ENCODE measurements at places on chromosomes 7 and 10.

- DNase-seq = no peak
Observed at GRCh38 chr7:129356176-129356575, 78.1 kb upstream of the STRIP2 start.

DNA sequence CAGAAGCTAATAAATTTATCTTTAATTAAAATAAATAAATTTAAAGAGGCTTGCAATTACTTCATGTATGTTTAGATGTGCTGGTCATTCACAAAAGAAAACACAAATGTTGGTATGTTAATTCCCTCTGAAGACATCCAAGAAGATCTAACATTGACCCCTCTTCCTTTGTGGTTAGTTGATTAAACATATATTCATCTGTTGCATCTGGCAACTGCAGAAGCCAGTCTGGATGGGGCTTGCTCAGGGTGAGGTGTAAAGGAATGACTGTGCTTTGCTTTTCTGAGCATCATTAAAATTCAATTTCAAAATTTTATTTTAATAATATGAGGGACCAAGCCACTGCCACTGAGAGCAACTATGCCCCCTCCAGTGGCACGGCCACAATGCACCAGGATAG is 36.4 kb upstream of the FERD3L start:
- DNase-seq = no peak

GRCh38 chr7:142797391-142798377 is 26.9 kb downstream of the PRSS2 start:
- DNase-seq = no peak

DNA sequence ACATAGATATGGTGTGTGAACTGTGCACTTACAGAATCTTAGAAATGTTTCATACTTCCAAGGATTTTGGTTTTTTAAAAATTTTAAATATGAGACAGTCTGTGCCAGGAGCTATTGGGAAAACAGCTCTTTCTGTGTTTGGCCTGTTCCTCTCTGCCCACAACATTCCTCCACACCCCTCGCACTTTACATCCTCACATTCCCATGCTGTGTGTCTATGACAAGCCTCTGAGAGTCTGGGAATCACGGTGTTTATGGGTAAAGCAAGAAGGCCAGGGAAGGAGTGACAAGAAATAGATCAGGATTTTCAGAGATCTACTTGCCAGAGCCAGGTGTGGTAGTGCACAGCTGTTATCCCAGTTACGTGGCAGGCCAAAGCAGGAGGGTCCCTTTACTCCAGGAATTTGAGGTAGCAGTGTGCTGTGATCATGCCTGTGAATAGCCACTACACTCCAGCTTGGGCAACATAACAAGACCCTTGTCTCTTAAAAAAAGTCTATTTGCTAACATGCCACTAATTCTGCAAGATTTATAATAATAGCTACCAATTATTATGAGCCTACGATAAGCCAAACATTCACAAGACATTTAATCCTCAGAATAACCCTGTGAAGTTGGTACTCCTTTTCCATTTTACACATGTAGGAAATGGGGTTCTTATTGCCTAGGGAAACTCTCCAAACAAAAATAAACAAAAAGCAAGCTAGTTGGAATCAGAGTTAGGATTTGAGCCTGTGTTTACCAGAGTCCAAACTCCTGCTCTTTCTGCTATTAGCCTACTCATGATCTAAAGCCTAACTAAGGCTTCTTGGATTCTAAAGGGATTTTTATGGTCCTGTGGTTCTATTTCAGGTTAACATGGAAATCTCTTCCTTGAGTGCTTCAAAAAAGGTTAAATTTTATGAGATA is 168.3 kb upstream of the SP8 start:
- DNase-seq = no peak

GRCh38 chr7:30771880-30772425 is 736 bp downstream of the MINDY4 start:
- no peak for DNase-seq

GRCh38 chr10:17742918-17743317 is 9.1 kb upstream of the TMEM236 start:
- DNase-seq = peak; percentile 65

GRCh38 chr7:157140511-157140905 is 1.8 kb downstream of the UBE3C start:
- no peak for DNase-seq

DNA sequence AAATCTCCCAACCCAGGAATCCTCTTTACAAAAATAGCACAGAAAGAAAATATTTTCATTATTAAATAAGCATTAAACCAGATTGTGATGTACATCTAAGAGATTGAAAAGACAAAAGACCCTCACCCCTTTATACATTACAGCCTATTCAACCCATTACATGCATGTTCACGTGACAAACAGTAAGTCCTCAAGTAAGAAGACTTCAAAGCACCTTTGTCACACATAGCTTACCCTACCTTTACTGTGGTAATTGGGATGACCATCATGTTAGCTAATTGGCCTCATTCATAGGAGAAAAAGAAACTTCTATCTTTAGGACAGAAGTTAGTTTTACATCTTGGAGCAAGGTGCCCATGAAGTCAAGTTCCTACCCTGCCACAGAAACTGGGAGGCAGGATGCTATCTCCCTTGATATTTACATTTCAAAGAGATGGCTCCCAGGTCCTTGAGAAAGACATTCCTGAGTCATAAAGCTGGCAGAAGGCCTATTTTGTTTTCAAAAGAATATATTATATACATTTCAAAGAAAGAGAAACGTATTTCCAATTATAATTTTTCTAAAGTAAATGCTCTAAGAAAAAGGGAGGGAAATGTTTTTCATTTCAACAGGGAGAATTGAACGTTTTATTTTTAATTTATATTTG is 48.1 kb downstream of the GNAI1 start:
- DNase-seq = no peak

DNA sequence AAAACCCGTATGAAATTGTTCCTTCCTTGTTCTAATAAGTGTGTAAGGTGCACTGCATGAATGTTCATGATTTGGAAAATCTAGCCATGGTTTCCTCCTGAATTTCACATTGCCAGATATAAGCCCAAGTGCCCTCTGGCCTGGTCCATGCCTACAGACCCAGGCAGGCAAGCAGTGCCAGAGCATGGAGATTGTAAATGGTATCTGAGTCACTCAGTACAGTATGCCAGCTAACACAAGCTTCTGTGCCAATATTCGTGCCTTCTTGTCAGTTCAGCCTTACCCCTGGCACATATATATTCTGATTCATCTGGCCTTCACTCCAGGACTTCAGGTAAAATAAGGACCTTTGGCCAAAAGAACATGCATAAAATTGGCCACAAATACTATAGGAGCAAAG is 38.4 kb upstream of the PDE1C start:
- no peak for DNase-seq

GRCh38 chr10:34219753-34220548 is 595.1 kb downstream of the PARD3 start:
- DNase-seq = no peak

GRCh38 chr7:77687100-77687746 is 9.0 kb upstream of the RSBN1L start:
- DNase-seq = no peak

DNA sequence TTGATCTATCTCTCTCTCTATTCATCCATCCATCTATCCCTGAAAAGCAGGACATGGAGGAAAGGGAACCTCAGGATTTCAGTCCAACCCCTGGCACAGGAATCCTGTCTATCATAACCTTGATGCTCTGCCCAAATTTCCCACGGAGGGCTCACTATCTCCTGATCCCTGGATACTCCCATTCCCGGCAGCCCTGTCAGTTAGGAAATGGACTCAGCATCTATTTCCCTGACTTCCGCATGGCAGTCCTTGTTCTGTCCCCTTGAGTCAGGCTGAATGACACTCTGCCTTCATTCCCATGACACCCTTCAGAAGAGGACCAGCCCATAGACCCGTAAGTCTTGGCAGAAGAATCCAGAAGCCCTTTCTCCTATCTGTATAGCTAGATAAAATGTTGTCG is 77.7 kb downstream of the VWA2 start:
- DNase-seq = no peak

GRCh38 chr10:35306852-35307251 is 29.5 kb upstream of the CCNY start:
- peak; percentile 20 for DNase-seq

- no peak for DNase-seq
Observed at GRCh38 chr10:50540069-50540825, 83.5 kb downstream of the SGMS1 start.

- no peak for DNase-seq
Observed at GRCh38 chr10:44039599-44039998, 345.3 kb downstream of the CXCL12 start.

DNA sequence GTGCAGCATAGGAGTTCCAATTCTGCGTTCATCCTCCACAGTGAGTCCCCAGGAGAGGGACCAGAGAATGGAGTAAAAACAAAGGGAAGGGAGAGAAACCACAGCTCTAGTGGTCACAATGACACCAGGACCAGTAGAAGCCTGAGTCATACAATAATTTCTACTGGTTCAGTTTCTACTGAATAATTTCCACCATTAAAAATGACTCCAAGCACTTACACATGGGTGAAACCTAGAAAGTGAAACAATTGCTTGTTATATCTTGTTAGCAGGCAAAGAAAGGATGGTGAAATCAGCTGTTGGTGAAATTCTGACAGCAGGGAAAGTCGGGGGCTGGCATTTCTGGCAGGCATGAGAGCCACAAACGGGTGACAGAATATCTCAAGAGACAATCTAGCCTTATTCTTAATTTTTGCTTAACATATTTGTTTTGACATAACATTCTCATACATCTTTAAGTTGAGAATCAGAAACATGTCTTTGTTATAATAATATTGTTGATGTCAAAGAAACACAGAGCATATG is 1065.8 kb upstream of the C7orf33 start:
- no peak for DNase-seq

DNA sequence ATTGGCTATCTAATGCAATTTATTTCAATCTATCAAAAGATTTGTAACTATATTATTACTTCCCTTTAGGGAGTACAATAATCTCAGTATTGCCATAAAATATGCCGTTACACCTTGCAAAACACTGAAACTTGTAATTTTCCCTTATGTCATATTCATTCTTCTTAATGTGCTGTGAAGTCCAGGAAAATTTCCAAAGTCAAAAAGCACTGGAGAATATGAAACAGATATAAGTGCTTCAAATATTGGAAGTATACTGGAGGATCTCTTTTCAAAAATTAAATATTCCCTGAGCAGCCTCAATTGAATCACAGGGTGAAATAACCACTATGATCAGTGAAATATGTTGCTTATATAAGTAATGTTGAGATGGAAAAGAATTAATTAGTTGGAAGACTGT is 356.0 kb downstream of the PPP1R3A start:
- DNase-seq = no peak

GRCh38 chr7:95691464-95691863 is 80.9 kb upstream of the DYNC1I1 start:
- no peak for DNase-seq

DNA sequence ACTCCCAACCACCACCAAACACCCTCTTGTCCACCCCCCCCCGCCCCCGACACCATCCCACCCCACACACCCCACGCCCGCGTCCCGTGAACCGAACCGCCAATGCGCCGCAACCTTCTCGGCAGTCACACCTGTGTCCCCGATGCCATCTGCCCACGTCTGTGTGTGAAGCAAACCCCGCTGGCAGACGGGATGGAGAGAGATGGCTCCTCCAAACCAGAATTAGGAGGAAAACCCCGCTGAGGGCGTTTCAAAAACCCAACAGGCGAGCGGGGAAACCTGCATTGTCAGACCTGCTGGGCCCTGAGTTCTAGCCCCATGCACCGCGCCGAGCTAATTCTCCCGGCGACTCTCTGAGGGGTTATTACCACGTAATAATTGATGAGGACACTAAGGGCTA is 28.6 kb upstream of the KCNK18 start:
- DNase-seq = no peak

- no peak for DNase-seq
Observed at GRCh38 chr7:288671-289101, 1.3 kb upstream of the FOXL3 start.

DNA sequence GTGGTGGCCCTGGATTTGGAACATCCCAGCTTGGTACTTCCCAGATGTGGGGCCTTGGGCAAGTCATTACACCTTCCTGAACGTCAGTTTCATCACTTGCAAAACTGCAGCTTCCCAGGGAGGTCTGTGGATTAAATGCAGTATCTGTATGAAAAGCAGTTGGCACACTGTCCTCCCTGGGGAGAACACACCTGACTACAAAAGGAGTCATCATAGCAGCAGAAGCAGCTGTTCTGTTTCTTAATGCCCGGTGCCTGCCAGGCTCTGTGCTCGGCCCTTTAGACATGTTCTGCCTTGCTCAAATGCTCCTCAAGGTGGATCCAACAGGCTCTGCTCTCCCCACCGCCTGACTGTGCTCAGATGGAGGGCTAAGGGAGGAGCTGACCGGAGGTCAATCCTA is 31.0 kb downstream of the CDCA7L start:
- DNase-seq = no peak

GRCh38 chr10:60578217-60578616 is 188.5 kb upstream of the ANK3 start:
- no peak for DNase-seq

GRCh38 chr7:77313085-77313484 is 103.1 kb downstream of the GSAP start:
- no peak for DNase-seq

DNA sequence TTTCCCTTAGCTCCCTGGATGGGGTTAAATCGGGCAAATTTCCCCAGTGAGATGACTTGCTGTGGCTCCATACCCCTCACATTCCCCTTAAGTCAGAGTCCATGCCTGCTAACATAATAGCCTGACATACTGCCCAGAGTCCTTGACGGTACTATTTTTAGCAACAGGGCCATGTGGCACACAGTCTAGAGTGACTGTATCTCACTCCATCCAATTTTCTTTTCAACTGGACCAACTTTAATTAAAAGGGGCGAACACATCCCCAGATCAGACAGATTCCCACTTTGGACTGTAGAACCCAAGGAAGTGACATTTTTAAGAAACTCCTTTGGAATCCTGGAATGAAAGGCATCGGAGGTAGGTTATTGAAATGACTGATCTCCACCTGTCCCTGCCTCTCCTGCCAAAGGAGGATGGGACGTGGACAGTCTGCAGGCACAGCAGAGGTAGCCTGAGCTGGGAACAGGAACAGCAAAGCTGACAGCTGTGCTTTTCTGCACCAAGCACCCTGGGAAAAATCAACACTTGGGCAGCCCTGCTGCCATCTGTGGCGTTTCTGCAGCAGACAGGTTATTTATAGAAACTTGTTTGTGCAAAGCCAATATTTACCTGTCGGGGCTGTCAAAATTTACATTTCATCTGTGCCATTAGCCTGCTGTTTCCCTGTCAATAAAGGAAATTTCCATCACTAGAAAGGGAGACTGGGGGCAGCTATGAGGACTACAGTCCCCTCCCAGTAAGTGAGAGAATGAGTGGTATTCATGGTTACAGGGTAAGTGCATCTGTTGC is 221.5 kb upstream of the AOAH start:
- no peak for DNase-seq
